ENCODE measurements at places on chromosomes 11 and 22.

GRCh38 chr11:9525116-9525515 lies 48.4 kb upstream of the WEE1 start:
- DNase-seq, result no peak

GRCh38 chr11:122686111-122686510 lies 30.6 kb downstream of the UBASH3B start:
- no peak for DNase-seq

DNA sequence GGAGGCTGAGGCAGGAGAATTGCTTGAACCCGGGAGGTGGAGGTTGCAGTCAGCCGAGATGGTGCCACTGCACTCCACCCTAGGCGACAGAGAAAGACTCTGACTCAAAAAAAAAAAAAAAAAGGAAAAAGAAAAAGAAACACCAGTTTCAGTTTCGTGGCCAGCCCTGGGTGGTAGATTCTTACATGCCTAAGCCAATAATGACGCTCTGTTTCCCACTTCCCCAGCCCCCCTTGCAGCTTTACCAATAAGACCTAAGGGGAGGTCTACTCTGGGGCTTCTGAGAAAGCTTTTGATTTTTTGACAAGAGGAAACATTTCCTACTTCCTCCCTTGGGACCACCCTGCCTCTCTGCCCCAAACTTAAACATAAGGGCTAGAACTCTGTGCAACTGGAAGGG lies 30.0 kb upstream of the PTPRJ start:
- no peak for DNase-seq

DNA sequence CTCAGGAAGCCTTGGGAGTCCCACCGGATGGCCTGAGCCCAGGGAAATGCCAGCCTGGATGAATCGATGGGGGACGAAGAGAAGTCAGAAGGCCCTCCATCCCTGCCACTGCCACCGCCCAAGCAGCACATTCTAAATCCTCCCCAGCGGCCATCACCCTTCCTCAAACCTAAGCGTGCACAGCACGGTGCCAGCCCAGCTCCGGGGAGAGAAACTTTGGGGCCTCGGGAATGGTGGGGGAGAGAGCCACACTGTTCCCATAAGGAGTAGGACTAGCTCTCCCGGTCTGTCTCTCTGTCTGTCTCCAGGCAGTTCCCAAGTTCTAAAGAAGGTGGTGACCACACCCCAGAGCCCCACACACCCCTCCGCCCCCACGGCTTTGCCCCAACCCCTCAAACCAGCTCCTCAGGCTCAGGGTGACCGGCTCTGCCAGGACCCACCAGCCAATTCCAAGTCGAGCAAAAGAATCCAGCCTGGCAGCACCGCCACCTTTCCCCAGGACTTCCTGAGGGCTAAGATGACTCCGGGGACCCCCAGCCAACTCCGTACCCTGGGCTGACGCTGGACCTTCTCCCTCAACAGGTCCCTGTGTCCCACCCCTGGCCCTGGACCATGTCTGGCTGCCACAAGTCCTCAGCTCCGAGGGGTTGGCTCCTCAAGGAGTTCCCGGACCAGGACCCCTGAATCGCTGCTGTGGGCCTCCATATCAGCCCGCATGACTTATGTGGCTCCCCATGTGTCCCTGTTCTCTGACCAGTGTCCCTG lies 2.7 kb downstream of the AHNAK start:
- no peak for DNase-seq

GRCh38 chr11:54558919-54559318 lies 44.9 kb downstream of the OR4C46 start:
- DNase-seq, result no peak
